ENCODE measurements at places on chromosomes 6 and 20.

DNA sequence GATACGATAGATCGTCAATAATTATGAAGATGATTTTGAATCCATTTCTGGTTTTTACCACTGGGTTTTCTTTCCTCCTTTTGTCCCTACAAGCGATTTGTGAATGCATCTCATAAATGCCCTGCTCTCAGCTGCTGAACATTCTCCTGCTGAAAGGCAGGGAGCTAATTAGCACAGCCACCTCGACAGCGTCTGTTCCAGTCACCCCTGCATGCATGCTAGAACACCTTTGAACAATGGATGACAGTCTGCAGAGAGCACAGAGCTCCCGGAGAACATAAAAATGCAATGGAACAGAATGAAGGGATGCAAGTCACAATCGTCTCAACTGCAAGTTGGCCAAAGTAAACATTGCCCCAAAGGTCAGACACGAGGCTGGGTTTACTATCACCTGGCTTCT lies 105.8 kb downstream of the SLC35B3 start:
- no peak for DNase-seq

DNA sequence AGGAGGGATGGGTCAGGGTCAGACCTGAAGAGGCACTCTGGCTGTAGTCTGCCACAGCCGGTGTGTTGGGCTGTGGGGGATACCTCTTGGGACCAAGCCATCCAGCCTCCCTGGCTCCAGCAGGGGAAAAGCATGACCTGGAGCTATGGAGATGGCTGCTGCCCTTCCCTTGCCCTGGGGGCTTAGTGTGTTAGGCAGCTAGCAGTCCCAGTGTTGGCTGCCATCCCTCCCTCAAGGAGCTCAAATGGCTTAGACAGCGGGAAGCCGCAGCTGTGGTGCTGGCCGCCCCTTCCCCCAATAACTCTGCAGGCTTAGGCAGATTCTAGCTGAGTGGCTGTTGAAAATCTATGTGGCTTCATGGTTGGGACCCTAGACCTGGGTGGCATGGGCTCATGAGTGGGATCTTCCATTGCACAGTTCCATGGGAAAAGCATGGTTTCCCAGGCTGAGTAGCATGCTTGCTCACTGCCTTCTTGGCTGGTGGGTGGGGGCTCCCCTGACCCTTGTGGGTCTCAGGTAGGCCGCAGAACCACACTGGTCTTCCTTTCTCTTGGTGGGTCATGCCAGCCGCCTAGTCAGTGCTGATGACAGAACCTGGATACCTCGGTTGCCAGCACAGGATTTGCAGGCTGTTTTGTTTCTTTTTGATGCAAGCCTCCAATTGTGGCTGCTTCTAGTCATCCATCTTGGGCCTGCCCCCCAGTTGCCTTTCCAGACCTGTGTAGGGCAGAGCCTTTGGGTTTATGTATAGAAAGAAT lies 69.0 kb upstream of the AHI1 start:
- DNase-seq: no peak

- DNase-seq: no peak
Measured at GRCh38 chr6:66866801-66867200, 1159.8 kb upstream of the EYS start.

DNA sequence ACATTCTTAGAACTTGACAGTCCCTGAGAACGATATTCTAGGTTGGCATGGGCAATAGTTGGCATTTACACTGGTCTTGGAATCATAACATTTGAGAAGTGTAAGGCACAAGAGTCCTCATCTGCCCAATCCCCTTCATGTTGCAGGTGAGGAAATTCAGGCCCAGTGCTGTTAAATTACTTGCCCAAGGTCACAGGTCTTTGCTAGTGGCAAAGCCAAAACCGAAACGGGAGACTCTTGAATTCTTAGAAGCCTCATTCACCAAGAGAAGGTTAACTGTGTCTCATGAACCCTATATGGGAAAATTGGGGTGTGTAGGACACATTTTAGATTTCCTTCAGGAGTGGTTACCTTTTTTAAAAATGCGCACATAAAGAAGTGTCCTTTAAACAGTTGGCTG lies 7.2 kb downstream of the E2F3 start:
- DNase-seq: no peak

- no peak for DNase-seq
Measured at GRCh38 chr6:3819161-3820110, 29.7 kb upstream of the FAM50B start.

DNA sequence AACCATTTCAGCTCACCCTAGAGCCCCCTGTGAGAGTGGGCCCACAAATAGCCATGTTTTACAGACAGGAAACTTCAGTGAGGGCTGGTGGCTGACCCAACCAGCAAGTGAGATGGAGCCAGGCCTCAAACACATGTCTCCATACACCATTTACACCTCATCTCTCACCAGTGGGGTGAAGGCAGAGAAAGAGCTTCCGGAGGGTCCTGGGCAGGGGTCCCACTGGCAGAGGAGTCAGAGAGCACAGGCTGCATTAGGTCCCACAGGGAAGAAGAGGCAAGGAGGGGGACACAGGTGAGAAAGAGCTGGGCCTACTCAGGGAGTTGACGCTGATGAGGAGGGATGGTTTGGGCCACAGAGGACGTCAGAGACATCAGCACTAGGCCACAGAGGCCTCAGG lies 172.6 kb downstream of the VEGFA start:
- DNase-seq: no peak

GRCh38 chr6:141097471-141097870 lies 1035.3 kb upstream of the GJE1 start:
- DNase-seq: no peak

GRCh38 chr6:74250161-74250818 lies 554.3 kb downstream of the CD109 start:
- DNase-seq: no peak

- DNase-seq: no peak
Measured at GRCh38 chr6:170429450-170429849, 122.9 kb downstream of the FAM120B start.

GRCh38 chr6:56742122-56742791 lies 99.6 kb upstream of the DST start:
- no peak for DNase-seq

DNA sequence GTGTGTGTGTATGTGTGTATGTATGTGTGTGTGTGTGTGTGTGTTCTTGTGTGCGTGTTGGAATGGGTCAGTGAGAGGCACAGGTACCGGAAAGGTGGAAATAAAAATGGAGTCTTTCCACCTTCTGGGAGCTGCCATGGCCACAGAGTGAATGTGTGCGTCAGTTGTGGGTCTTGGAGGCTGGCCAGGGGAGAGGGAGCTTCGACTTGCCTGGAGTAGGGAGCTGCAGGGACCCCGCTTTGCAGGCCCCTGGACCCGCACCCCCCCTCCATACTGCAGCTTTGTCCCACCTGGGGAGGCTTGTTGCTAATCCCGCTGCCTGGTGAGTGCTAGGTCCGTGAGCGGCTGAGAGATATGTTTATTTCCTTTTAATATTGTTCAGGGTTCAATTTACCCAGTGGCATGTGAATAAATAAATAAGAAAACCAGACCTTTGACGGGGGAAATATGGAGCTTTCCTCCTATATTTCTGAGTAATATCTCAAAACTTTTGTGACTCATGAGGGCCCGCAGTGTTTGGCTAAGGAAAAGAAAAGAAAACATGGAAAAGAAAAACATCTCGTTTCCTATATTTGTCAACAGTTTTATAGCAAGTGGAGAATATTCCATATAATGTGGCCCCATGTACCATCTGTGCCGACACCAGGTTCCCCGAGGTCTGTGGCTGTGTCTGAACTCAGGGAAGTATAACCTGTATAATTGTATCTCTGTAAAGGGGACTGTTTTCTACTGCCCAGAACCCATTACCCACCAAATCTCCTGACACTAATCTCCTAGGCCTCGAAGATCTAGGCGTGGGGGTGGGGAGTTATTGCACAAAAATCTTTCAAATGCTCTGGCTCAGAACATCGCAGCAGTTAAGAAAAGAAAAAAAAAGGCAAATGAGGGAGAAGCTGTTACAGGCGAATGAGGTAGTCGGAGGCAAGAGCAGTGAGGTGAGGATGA lies 24.6 kb upstream of the CCDC167 start:
- no peak for DNase-seq

Data from stimulated activated CD8-positive, alpha-beta memory T cell treated with anti-CD3 and anti-CD28 coated beads, Interleukin-15, amount 100 ng/mL, for 4 hours (primary cell).